CD8-positive, alpha-beta memory T cell (primary cell): ENCODE measurements at places on chromosomes 13 and 19.

- no peak for DNase-seq
Observed at GRCh38 chr13:110422913-110423688, 116.0 kb downstream of the COL4A2 start.

- no peak for DNase-seq
Observed at GRCh38 chr19:23222998-23223652, 27.1 kb downstream of the ZNF724 start.

- no peak for DNase-seq
Observed at GRCh38 chr19:38686530-38686888, 39.1 kb downstream of the ACTN4 start.

DNA sequence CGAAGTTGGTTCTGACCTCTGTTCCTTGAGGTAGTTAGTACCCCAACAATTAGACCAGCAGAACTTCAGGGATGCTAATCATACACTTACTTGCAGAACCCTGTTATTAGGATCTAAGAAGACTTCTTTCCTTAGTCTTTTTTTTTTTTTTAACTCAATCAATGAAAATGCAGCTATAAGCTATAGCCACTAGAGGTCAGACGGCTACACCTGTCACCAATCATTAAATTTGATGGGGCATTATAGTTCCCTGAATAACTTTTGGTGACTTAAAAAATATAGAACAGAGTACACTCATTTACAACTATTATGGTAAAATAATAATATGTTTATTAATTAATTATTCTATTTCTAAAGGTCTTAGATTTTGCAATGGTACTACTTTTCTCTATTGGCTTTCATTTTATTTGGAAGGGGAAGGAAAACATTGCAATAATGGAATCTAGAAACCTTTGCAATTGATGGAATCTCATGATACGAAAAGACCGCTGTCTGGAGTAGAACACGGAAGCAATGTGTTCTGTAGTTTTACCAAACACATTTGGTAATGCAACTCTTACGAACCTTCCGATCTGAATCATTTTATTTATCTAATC is 483.2 kb downstream of the DIAPH3 start:
- no peak for DNase-seq

GRCh38 chr19:35692010-35692409 is 12.3 kb upstream of the ZBTB32 start:
- DNase-seq: no peak

- no peak for DNase-seq
Observed at GRCh38 chr13:79659121-79659521, 178.2 kb downstream of the NDFIP2 start.

- DNase-seq: no peak
Observed at GRCh38 chr13:73934215-73934641, 200.0 kb downstream of the KLF12 start.

GRCh38 chr13:41652735-41653361 is 195.5 kb downstream of the RGCC start:
- DNase-seq: no peak

DNA sequence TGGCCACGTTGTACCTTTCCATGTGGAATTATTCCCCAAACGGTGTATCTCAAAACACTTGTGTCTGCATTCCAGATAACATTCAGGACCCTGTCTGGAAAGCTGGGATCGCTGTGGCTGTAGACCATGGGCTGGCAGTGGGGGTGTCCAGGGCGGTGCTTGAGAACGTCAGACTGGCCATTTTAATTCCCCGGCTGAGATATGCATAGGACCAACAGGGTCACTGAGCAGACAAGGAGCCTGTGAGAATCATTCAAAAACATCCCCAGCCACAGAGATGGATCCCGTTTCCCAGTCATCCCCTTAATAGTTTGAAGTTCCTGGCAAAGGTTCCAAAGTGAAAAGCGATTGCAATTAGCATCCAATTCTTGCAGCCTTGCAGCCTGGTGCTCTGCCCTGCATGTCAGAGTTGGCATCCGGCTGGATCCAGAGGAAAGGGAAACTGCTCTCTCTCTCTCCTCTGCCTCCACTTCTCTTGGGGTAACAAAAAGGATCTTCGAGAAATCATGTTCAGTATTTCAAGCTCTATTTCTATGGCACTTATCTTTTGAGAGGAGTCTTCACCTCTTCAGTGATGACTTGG is 41.6 kb downstream of the IFT88 start:
- no peak for DNase-seq

DNA sequence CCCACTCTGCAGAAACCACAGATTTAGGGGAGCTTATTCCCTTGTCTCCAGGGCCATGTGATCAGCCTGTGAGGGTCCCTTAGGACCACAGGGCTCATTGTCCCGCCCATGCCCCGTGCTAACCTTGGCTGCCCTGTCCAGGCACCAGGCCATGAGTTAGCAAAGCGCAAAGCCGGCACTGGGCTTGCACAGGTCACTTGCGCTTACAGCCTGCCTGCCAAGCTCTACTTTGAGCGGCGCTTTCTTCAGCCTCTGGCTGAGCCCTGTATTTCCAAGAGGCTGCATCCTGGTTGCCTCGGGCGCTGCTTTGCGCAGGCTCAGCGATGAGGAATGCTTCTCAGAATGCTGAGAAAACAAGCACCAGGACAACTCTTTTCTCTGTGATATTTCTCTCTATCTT is 188.0 kb downstream of the TDRD3 start:
- no peak for DNase-seq

DNA sequence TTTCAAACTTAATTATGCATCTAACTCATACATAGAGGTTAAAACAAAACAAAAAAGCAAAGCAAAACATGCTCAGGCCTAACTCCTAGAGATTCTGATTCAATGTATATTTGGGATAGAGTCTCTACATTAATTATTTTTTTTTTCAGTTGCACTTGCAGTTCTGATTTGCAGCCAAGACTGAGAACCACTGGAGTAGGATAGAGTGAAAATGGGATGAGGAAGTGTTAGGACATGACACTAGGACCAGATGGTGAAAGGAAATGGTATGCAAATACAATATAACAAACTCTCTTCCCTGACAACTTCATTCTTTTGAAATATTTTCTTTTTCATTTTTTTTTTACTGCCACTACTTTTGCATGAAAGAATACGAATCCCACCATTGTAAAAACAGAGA is 1.8 kb downstream of the CCDC122 start:
- no peak for DNase-seq

DNA sequence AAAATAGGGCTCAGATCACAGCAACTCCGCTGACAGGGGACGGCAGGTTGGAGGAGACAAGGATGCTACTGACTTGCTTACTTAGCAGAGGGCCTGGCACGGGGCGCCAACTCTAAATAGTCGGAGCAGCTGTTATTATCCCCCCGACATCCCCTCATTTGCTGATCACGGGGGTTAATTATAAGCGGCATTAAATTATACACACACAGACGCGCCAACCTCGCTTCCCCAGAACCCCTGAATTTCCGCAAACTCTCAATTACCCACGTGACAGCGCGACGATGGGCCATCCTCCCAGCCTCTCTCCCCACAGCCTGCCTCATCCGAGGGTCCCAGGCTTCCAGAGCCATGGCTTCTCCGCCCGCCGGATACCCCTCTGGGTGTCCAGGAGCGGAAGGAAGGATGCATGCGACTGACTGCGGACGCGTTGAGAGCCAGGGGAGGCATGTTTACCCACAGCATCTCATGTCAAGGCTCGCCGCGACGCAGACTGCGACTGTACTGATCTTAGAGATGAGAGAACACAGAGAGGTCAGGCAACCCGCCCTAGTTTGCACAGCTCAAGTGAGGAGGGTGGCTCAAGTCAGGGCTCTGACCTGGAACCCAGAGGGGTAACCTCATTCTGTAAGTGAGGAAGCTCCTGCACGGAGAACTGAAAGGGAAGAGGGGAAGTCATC is 5.7 kb downstream of the PTPRS start:
- no peak for DNase-seq

DNA sequence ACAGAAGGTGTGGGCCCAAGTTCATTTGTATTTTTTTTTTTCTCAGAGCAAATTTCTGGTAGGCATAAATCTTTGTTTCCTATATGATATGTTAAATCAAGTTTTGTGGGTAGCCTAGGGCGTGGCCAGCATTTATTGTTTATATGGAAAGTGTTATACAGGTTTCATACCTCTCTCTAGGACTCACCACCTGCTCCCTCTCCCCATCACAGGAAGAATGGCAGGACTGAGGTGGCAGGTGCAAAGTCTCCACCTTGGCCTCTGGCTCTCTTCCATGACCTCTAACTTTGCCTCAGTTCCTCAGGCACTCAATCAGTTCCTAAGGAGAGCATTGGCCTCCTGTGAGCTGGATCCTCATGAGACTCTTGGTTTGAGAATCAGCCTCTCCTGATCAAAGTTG is 172.3 kb upstream of the TSC22D1 start:
- no peak for DNase-seq

DNA sequence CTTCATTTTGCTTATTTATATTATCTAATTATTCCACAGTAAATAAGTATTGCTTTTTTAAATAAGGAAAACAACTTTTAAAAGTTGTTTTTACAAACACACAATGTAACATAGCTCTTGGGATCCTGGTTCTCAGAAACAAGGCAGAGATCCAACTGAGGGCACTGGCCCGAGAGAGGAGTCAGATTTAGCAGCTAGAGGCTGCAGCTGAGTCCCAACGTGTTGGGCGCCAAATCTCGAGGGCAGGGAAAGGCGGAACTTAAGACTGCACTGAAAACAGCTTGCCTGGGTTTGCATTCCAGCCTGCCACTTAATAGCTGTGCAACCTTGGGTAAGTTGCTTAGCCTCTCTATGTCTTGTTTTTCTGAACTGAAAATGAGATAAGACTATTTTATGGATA is 16.4 kb upstream of the WASF3 start:
- no peak for DNase-seq

DNA sequence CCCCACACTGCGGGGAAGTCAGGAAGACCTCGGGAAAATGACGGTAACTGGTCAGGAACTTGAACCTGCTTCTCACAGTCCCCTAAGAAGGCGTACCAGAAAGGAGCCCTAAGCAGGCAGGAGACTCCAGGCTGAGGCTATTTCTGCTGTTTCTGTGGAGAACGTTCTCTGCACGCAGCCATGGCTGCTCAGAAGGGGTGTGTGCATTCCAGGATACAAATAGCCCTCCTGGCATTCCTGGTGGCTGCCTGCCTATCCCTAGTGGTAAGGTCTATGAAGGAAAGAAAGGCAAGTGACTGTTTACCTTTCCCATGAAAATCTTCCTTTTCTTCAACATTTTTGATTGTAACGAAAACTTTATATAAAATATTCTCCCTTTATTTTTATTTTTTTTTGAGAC is 2.5 kb downstream of the SGCG start:
- no peak for DNase-seq

- peak; percentile 22 for DNase-seq
Observed at GRCh38 chr13:40484974-40485373, 181.5 kb downstream of the FOXO1 start.

DNA sequence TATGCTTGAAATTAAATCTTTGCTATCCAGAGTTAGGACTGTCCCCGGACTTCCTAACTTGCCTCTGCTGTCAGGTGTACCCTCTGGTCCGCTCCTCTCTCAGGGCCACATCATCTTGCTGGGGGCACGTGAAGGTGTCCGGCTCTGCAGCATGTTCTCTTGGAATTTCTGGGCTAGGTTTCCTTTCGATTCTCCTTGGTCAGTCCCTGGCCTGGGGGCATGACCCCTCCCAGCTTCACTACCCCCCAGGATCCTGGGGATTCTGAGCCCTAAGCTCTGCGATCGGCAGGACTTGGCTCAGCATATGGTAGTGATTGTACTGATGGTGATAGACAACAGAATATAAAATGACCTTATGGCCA is 5.1 kb upstream of the GPI start:
- no peak for DNase-seq

DNA sequence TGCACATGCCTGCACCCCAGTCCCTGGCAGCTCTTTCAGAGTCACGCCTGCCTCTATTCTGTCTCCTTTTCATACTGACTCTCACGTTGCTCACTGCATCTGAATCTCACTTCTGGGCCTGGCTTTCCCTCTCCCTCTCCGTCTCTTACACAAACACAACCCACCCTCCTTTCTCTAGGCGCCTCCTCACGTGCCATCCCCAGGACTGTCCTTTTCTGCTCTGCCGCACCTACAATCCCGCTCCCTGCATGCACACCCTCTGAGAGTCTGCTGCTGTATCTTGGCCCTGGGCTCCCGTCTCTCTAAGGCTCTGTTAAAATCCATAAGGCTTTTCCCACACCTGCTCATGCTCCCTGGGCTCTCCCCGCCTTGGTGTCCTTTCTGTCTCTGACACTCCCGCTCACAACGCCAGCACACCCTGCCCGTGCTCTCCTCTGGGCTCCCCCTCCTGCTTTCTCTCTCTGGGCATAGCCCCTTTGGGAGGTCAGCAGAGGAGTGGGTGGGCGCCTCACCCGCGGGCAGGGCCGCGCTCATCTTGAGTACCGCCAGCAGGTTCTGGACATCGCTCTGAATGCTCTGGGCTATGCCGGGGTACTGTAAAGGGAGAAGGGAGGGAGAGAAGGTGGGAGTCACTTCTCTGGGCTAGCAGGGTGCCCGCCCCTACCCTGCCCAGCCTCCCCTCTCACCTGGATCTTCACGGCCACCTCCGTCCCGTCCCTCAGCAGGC is 12.7 kb upstream of the NUMBL start:
- DNase-seq: no peak

DNA sequence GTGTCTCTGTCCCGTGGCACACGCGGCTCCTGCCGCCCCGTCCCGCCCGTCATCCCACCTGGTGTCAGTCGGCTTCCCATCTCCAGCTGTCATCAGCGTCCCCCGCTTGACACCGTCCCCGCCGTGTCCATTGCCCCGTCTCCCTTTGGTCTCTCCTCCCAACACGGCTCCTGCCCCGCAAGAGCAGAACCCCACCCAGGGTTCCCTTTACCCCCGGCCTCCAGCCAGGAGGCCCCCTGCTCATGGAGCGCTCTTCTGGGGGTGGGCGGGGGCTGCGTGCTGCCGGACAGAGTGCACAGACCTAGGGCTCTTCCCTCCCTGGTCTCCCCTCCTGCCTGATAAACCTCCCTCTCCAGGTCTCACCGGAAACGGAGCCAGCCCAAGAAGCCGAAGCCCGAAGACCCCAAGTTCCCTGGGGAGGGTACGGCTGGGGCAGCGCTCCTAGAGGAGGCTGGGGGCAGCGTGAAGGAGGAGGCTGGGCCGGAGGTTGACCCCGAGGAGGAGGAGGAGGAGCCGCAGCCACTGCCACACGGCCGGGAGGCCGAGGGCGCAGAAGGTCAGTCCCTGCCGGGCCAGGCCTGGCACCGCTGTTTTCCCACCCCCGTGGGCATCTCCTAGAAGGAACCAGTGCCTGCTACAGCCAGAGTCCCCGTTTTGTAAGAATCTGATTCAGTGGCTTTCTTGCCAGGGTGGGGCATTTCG is 150.5 kb downstream of the KDM4B start:
- DNase-seq: no peak

DNA sequence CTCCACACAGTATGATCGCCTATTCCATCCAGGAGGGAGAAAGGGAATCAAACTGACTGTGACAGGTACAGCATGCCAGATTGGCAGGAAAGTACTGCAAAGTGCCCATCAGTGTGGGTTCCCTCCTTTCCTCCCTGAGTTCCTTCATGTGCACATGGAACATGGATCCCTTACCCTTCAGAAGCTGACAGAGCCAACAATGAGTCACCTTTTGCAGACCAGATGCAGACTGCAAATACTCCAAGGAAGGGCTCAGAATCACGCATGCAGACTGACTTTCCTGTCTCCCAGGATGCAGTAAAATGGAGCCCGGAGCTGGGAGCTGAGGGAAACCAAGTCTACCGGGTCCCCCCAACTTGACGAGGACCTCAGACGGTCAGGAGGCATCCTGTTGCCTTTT is 41.8 kb downstream of the SACS start:
- no peak for DNase-seq
